ENCODE measurements at places on chromosomes 6 and 20.

DNA sequence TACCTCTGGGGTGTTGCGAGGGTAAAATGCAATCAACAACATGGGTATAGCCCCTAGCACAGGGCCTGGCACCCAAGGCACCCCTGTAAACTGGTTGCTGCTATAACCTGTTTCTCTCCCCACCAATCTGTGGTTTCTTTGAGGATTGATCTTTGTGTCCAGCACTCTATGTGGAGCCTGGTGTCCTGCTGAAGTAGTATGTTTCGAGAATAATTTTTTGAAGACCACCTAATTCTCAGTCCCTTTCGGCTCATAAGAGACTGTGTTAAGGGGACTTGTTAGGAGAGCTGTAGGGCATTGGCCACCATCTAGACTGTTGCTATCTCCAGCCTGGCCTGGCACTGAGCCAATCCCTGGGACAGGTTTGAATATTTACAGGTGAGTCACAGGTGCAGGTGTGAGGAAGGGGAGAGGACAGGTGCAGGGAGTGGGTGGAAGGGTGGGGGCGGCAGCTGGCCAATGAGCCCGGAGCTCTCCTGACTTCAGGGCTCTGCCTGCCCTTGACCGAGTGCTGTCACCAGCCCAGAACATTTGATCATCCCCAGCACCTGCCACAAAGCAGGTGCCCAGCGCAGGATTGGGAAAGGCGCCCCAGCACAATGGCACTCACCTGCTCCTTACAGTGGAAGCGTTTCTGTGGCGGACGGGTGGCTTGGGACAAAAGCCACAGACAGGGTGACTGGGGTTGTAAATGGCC, 8.1 kb upstream of the C20orf144 start:
- DNase-seq = peak; percentile 97

- DNase-seq = no peak
Measured at GRCh38 chr20:25136643-25137559, 55.0 kb upstream of the VSX1 start.

DNA sequence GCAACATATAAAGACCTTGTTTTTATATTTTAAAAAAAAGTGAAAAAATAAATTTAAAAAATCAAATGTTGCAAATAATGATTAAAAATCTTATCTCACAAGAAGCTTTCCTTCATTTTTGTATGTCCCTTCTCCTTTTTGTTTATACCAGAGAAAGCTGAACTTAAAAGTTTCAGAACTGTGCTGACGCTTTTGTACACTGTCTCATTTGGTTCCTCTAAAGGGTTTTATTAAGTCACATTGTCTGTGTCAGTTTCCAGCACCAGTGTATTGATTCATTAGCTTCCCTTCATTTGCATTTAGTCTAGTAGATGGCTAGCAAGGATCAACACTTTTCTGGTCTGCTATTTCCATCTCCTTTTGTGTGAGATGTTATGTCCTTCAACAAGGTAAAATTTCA, 6.7 kb downstream of the PCED1A start:
- DNase-seq = no peak

- DNase-seq = no peak
Measured at GRCh38 chr6:3825851-3826581, 23.2 kb upstream of the FAM50B start.

DNA sequence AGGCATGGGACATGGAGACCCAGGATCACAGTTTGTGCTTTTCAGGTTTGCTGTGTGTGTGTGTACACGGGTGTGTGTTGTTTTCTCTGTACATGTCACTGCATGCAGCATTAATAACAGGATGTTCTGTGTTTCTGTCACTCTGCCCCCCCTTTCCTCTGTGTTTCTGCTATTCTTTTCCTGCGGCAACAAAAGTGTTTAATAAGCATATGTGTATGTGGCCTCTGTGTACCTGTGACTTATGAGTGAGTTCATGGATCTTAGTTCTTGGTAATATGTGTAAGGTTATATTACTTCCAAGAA, 9.8 kb downstream of the SYNGAP1 start:
- DNase-seq = no peak

- DNase-seq = peak; percentile 3
Measured at GRCh38 chr6:72140795-72141194, 254.4 kb downstream of the RIMS1 start.

GRCh38 chr6:69801225-69801624, 4.4 kb upstream of the LMBRD1 start:
- DNase-seq = peak; percentile 14

GRCh38 chr6:40720375-40720748, 133.2 kb upstream of the LRFN2 start:
- no peak for DNase-seq

DNA sequence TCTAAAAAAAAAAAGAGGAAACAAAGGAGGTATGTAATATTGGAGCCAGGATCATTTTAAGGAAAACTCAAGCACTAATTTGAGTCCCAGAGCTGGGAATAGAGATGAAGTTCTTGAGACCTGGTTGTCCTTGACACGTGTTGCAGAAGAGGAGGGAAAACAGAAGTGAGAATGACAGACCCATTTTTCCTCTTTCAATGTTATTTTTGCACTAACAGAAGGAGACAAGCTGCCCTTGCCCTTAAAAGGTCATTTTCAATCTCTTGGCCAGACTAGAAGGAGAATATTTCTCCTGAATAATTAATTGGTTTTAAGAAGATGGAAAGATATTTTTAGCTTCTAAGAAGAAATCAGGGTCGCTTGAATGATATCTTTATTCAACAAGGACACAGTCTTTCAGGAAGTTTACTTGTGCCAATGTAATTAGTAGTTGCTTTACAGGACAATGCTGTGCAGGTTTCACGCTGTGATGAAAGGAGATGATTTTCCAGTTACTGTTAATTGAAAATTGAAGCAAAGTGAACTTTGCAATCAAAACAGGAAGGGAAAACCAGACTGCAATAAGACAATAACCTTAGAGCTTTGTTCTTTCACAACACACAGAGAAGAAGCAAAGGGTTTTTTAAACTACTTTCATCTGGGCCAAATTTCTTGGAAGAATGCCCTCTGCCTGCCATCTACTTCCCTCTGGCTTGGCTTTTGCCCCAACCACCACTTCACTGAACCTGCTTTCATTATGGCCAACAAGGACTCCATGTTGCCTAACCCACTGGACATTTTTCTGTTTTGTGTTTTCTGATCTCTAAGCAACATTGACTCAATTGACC, 107.8 kb upstream of the SHLD1 start:
- peak; percentile 79 for DNase-seq

- peak; percentile 57 for DNase-seq
Measured at GRCh38 chr20:31693402-31693801, 29.3 kb downstream of the BCL2L1 start.

DNA sequence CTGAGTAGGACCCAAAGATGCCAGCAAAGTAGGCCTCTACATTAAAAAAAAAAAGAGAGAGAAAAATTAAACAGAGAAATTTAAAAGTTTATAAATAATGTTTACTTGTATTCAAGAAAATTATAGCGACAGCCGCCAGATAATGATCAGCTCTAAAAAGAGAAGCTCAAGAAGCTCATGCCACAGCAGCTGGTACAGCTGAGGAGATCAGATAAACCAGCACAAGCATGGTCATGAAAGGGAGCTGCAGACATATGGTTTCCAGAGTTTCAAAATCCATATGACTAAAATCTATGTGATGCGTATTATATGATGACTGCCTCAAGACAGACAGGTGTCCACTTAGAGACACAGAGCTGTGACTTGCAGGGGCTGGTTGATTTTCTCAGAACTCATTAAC, 13.6 kb upstream of the HLA-C start:
- DNase-seq = no peak

DNA sequence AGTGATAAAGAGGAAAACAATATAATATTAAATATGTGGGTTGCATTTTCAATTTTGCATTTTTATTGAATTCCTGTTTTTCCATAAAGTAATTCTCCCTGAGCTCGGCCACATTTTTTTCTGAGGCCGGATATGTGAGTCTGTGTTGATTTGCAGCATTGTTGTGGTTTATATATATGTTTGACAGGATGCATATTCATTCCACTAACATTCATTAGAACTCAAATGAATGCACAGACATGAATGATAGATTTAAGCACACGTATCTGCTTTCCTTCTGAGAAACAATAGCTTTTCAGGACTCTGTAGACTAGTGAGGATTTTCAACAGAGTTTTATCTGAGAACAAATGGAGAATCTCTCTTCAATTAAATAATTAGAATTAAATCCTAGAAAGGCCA, 10.6 kb upstream of the EXOC2 start:
- no peak for DNase-seq

DNA sequence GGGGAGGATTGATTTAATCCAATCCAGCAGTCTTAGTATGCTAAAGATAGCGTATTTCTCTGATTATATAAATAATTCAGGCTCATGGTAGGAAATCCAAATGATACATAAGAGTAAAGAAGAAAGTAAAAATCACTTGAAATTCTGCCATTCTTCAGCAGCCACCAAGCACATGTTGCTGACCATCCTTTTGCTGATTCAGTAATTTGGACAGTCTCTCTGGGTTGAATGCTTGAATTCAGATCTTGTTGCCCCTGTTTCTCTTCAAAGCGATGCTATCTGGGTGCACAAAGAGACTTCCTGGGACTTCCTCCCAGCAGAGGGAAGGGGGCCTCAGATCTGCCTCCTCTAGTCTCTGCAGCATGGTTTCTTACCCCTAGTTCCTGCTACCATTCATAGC, 609.1 kb downstream of the UTRN start:
- DNase-seq = no peak

DNA sequence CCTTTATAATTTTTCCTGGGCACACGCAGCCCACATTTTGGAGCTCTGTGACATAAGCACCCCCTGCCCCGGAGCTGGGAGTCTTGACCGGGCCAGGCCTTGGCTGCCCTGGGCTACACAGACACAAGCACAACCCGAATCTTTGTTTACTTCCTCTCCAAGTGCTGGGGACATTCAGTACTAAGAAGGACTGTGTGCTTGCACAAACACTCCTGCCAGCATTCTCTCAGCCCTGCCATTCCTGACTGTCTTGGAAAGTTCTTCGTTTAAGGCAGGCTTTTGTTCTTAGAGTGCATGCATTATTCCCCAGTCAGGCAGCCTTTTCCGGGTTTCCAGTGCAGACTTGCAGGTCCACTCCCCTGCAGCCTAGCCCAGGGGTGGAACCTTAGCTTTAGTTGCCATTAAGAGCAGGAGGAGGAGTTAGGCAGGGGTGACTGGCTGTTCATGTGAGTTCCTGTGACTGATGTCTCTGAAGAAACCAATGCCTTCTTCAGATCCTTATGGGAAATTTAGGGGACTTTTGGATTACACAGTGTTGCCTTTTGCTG, 28.6 kb downstream of the FOXO3 start:
- DNase-seq = peak; percentile 81

DNA sequence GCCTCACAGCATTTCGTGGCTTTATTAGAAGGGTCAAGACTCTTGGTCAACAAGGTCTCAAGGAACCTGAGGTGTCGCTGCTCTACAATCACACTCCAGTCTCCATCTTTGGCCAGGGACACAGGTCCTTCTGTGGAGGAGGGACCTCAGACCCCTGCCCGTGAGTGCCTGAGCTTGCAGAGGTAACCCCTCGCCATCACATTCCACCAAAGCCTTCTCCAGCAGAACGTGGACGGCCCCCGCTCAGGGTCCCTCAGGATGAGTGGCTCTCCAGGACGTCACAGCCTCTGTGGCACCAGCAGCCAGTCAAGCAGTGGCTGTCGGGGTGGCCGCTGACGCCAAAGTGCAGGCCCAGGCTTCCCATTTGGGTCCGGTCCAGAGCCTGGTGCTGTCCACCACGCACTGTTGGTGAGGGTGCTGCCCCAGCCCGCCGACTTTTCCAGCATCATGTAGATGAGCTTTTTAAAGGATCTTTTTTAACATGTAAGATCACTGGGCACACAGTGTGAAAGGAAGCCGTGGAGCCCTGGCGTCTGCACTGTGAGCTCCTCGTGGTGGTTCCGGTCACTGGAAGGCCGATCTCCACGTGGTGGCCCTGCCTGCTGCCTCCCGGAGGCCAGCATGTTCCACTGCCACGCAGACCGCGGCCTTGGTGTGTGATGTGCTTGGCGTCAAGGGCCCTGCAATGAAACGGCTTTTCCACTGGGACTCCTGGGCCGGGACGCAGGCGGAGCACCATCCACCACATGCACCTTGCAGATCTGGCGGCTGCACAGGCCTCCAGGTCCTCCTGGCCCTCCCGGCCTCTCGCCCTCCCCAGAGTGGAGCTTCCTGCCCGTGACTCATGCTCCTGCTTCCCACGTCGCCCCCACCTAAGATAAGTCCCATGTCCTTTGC, 8.3 kb upstream of the KIF25 start:
- no peak for DNase-seq

DNA sequence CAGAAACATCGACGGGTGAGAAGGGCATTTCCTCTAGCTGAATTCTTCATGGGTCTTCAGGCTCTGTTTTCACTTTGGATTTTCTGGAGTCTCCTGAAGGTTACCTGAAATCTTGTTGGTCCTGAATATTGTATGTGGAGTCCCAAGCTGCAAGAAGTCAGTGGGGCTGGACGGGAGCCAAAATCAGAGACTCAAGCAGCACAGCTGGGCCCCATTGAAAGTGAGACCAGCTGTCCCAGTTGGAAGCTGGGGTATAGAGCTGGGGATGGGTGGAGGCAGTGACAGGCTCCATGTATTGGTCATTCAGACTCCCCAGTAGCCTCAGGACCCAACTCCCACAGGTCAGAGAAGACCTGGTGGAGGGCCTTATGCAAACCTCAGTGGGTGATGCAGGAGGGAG, 111.3 kb upstream of the MLN start:
- peak; percentile 81 for DNase-seq

GRCh38 chr6:10531503-10531902, 10.4 kb downstream of the GCNT2 start:
- peak; percentile 14 for DNase-seq

DNA sequence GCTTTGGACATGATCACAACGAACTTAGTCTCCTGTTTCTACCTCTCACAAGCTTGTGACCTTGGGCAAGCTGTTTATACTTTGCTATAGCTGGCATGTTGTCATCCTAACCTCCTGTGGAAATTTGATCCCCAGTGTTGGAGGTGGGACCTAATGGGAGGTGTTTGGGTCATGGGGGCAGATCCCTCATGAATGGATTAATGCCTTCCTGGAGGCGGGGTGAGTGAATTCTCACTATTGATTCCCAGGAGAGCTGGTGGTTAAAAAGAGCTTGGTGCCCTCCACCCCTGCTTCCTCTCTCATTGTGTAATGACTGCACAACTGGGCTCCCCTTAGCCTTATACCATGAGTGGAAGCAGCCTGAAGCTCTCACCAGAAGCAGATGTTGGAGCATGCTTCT, 228.9 kb downstream of the HIVEP2 start:
- DNase-seq = peak; percentile 8

DNA sequence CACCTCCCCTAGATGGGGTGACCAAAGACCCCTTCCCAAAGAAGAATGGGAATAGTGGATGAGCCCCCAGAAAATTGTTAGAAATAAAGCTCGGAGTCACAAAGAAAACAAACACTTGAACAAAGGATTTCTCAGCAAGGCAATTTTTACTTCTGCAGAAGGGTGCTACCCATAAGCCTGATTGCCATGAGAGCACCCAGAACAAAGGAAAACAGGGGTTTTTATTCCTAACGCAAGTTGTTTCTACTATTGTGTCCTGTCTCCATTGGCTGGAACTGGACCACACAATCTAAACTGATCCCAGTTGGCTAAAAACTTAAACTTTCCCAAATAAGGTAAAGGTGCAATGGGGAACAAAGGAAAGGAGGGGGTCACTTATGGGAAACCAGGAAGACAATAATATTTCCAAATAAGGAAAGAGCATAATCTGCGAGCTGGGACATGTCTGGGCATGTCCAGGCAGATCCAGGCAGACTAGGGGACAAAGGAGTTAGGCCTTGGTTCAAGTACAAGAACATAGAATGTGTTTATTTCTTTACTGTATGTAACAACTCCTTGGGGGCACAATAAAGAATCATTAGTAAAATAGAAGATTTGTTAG, 20.0 kb downstream of the HLA-B start:
- DNase-seq = no peak

- DNase-seq = no peak
Measured at GRCh38 chr20:23488996-23489395, 1.9 kb upstream of the CST8 start.
